ENCODE measurements at places on chromosomes 2 and 18. TPM values are rescaled to one million over a fixed set of nuclear protein-coding genes. Genes with fewer than 3 reads are reported as not detected.

The TGOLN2 gene
- total RNA-seq, result 67.5 TPM

The SERPINB10 gene
- total RNA-seq, result not detected

The SPP2 gene
- total RNA-seq, result not detected

The FSHR gene
- total RNA-seq, result not detected

The IGFBP2 gene
- total RNA-seq, result 184 TPM

The PKDCC gene
- 134 TPM for total RNA-seq

The FOXD4L1 gene
- total RNA-seq, result not detected

The GAREM1 gene
- 7.4 TPM for total RNA-seq

The SLC9A2 gene
- total RNA-seq, result not detected

Data from pericardium fibroblast (primary cell).